ENCODE measurements at places on chromosomes 12 and 14.

- DNase-seq: no peak
These were observed 32.9 kb downstream of the ASCL1 start for GRCh38 chr12:102990419-102990818.

GRCh38 chr12:262113-262512, 523 bp downstream of the SLC6A13 start:
- DNase-seq: no peak

DNA sequence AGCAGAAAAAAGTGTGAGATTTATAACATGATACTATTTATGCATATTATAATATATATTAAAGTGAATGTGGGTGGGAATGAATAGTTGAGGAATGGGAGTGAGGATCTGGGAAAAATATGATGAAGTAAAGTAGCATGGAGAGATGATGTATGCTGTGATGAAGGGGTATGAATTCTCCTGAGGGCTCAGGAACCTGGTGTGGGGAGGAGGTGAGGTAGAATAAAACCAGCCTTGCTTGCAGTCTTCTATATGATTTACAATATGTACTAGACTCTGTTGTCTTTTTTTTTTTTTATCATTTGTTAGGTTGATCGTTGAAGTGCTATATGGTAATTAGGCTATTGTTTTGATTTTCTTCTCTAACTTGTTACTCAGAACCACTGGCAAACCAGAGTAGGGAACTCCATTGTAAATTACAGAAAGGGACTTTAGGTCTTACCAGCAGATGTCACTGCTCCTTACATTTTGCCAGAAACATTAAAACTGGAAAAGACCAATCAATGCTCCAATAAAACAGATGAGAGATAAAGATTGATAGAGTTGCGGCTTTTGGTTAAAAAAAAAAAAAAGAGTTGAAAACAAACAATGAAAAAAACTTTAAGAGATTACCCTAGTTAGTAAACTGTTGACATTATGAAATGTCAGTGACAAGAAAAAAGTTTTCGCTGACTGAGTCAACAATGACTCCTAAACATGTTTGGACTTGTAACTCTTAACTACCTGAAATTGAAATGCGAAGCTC, 39.9 kb downstream of the ATL1 start:
- peak; percentile 74 for DNase-seq

DNA sequence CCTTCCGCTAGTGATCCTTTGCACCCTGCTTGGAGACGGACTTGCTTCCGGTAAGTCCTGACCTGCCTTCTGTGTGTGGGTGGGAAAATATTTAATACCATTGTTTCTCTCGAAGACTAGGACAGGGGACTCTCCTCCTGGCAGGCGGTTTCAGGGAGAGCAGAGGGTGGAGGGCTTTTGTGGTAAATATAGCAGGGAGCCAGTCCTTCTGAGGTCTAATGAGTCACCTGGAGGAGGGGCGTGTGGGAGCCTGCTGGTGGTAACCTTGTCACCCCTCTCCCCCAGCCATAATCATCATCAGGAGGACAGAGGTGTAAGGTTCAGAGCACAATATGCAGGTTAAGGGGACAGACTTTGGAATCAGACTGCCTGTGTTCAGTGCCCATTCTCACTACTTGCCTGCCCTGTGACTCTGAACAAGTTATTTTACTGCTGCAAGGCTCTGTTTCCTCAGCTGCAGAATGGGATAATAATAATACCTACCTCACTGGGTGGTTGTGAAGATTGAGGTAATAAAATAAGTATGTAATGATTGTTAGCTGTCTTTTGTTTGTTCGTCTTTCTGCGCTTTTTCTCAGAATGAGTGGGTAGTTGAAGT, 47.4 kb downstream of the SUSD6 start:
- DNase-seq: no peak

GRCh38 chr14:88194531-88194930, 128.5 kb downstream of the KCNK10 start:
- DNase-seq: no peak

GRCh38 chr12:126663304-126664094, 1598.3 kb downstream of the AACS start:
- DNase-seq: peak; percentile 7

DNA sequence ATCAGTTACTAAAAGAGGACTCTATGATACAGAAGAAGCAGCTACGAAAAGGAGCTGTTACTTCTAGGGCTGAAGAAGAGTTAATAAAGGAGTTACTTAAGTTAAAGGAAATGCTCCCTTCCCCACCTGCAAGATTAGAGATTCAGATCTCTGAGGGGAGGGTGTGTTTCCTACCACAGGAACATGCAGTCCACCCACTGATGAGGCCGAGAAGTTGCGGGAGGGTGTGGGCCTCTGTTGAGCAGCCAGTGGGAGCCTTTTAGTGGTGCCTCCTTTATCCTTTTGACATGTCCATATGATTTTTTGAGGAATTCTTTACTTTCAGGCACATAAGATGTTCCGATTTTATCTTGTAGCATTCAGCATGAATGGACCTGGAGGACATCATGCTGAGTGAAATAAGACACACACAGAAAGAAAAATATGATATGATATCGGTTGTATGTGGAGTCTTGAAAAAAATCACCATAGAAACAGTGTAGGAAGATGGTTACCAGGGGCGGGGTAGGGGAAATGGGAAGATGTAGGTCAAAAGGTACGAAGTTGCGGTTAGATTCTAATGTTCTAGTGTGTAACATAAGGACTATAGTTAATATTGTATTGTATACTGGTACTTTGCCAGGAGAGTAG, 4.4 kb upstream of the M6PR start:
- DNase-seq: no peak

DNA sequence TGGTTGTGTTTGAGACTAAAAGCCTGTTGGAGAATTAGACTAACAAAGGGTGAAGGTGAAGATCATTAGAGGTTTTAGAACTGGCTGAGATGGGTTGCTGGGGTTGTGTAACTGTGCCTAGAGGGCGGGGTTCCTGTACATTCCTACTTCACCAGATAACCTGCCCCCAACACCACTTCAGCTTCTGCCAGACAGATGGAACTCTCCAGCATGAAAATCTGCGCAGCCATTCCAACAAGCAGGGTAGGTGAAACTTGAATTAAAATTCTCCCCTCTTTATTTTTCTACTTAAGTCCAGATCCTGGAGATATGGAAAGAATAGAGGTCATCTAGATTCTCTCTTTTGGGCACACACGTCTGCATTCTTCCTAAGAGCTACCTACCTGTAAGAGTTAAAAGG, 6.0 kb downstream of the FOXG1 start:
- no peak for DNase-seq

DNA sequence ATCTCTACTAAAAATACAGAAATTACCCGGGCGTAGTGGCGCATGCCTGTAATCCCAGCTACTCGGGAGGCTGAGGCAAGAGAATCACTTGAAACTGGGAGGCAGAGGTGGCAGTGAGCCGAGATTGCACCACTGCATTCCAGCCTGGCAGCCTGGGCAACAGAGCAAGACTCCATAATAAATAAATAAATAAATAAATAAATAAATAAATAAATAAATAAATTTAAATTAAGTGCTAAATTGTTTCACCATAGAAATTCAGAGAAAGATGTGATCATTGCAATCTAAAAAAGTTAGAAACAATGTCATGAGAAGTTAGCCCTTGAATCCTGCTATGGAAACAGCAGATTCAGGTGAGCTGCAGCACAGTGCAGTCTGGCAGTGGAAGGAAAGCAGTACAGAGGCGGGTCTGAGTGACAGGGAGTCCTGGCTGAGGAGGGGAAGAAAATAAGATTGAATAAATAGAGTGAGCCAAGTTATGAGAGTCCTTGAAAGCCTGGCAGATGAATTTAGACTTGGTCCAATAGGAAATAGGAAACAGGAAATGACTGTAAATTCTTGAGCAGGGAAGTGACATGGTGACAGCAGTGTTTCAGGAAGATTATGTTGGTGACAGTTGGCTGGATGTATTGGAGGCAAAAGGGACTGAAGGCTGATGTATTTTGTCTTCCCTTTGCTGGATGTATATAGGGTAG, 241.5 kb downstream of the GXYLT1 start:
- DNase-seq: no peak

DNA sequence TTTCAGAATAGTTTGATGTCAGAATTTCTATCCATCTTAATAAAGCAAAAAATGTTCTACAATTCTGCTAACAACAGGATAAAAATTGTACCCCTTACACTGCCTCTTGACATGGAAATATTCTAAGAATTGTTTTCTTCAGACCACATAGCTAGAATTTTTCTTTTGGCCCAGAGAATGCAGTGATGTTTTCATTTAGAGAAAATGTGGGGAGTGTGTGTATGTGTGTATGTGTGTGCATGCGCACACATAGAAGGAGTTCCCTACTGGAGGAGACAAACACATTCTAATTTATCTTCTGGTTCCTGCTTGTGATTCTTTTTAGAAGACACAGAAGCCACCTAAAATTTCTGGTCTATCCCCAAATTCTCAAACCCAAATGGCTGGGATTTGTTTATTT, 1145.7 kb downstream of the VRK1 start:
- DNase-seq: no peak

DNA sequence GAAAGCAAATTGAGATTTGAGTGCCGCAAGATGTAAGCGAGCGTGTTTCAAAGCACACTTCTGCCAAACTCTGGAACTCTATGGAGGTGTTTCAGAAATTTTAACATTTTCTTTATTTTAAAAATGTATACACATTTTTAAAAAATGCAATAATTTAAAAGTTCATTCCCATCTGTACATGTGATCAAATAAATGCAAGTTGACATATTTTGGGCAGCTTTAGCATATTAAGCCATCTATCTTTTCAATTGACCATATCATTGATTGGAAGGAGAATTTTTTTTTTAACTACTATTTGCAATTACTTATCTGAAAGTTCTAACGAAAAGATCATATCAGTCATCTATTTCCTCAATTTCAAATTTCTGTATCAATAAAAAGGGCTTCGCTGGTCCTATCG, 101.3 kb downstream of the PPM1H start:
- no peak for DNase-seq
